ENCODE measurements at places on chromosomes 1 and 21.

DNA sequence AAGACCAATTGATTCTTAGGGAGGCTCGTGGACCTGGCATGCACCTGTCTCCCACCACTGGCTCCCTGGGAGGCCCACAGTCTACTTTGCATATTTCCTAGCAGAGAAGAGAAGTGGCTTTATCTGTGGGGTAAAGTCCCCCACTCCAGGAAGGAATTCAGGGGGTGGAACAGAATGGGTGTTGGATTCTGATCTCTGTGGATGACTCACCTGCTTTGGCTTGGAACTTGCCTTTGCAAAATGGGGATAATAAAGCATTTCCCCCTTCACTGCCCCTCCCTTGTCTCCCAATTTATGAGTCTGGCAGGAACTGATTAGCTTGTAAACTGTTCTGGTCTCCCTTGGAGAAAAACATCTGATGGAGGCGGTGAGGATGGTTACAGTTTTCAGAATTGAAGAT lies 21.2 kb upstream of the OTUD3 start:
- no peak for DNase-seq

GRCh38 chr1:201408176-201408833 lies 9.2 kb upstream of the LAD1 start:
- peak; percentile 44 for DNase-seq

- no peak for DNase-seq
Observed at GRCh38 chr1:168206111-168206510, 19.7 kb upstream of the SFT2D2 start.

DNA sequence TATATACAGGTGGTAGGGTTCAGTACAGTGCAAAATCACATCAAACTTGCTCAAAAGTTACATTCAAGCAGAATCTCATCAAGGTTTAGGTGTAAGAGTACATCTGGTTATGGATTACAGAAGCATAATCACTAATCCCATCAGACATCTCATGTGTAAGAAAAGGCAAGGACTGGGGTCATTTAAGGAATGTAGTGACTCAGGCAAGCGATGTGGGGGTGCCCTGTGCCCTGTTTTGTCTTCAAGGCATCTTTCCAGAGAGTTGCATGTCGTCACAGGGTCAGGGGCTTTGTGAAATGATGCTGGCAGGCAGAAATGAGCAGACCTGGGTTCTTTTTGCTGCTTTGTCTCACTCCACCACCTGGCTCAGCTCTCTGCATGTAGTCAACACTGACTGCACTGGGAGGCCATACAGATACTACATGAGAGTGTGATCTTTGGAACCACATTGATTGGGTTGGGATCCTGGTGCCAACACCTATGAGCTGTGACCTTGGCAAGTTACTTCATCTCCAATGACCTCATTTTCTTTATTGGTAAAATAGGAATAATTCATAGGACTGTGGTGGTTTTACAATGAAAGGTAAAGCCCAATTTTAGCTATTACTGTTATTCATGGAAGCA lies 8.2 kb upstream of the HHIPL2 start:
- no peak for DNase-seq

DNA sequence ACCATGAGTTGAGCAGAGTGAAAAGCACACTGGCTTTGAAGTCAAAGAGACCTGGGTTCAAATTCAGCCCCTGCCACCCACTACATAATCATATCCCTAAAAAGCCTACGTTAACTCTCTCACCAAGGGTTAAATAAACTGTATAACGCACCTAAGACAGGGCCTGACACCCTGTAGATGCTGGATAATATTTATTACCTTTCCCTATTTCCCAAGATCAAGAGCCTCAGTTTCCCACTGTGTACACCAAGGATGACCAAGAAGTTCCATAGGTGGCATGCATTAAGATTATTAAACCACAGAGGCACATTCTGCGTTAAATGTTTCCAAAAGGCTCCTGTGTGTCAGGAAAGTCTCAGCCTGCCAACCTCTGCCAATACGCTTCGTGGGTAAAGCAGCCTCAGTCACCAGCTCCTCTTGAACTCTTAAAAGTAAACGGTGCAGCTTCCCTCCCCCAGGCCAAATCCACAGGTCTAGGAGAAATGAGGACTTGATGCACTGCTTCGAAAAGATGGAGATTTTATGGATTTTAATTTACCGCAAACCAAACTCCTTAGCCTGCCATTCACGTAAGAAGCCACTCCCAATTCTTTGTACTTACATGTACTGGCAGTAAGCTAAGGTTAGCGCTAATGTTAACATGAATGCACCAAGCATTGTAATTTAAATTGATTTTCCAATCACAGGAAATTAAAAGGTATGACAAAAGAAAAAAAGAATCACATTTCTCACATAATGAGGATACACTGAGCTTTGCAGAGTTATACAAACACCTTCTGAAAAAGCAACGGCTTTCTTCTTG lies 2.6 kb downstream of the USP24 start:
- DNase-seq: no peak

GRCh38 chr1:172638249-172638648 lies 20.7 kb upstream of the FASLG start:
- no peak for DNase-seq

- DNase-seq: no peak
Observed at GRCh38 chr21:42496839-42497202, 797 bp upstream of the RSPH1 start.

DNA sequence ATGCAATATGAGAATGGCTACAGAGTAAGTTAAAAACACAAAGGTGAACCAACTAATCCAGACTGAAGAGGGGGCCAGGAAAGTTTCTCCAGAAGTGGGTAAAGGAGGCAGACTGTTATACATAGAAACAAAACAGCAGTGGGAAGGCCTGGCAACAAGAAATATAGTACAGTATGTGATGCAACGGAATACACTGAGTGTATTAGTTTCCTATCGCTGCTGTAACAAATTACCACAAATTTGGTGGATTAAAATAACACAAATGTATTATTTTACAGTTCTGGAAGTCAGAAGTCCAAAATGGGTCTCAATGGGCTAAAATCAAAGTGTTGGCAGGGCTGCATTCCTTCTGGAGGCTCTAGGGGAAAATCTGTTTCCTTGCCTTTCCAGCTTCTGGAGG lies 95.2 kb downstream of the ZSWIM5 start:
- DNase-seq: no peak

- no peak for DNase-seq
Observed at GRCh38 chr1:85464497-85465098, 361 bp downstream of the DDAH1 start.

GRCh38 chr1:214957330-214958137 lies 125.0 kb upstream of the KCNK2 start:
- DNase-seq: no peak

DNA sequence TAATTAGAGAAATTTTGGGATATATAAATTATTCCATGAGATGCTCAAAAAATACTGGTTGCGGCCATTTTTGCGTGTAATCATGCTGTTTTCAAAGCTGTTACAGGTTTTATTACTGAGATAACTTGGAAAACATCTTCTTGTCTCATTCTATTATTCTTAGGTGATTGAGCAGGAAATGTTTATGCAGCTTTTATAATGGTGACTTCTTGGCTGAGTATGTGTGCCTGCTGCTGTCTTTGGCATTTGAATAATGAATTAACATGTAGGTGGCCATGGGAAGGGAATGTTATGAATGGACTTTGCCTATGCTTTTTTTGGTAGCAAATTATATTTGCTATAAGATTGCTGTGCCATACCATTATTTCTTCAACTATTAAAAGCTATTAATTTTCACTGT lies 52.5 kb downstream of the RASAL2 start:
- DNase-seq: no peak

GRCh38 chr1:203017692-203018091 lies 8.6 kb upstream of the PPFIA4 start:
- DNase-seq: no peak

- DNase-seq: no peak
Observed at GRCh38 chr1:182147136-182147820, 85.8 kb upstream of the ZNF648 start.

- DNase-seq: no peak
Observed at GRCh38 chr1:43969416-43969745, 429 bp upstream of the DPH2 start.

DNA sequence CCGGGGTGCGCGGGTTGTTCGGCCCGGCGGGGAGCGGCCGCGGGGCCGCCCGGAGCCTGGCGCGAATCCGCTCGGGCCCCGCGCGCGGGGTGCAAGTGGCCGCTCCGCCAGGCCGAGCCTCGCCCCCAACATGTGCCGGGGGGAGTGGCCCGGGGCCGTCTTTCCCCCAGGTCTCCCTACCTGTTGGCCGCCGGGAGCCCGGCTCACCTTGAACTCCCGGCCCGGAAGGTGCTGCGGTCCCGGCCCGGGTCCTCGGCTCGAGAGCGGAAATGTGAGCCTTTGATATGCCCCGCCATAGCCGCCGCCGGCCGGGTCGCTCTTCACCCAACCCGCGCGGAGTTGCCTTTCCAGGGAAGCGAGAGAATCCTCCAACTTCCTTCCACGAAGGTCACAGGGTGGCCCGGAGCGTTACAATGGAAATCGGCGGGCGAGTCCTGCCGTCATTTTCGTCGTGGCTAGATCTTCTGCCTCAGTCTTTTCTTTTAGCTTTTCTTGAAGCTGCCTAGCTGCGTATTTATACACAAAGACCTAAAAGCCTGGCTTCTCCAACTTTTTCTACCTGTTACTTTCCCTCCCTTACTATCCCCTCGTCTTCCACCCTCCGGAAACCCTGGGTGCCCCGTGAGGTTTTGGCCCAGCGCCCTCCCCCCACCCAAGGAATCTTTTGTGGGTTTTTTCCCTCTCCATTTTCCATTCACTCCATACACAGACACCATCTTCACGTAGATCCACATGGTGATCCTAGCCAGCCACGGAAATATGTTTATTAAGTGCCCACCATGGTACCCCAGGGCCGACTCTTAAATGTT lies 867 bp downstream of the PTGFRN start:
- no peak for DNase-seq

DNA sequence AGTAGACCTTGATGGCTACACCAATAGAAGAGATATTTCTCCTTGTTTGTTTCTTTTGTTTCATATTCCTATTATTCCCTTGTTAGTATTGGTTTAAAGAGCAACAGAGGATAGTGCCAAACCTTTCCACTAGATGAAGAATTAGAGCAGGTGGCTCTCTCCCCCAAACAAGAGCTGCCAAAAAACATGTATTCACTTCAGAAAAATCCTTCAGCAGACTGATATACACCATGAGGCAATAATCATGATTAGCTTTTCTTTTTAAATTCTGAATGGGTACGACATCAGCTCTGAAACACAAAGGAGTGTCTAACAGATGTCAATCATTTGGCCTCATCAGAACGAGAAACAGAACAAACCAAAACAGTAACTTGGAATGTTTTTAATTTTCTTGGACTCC lies 67.3 kb upstream of the MAP10 start:
- DNase-seq: no peak

Data from T follicular helper cell (primary cell).